Vagina (tissue), 2 donors: ENCODE measurements at places on chromosomes 3 and 15.

GRCh38 chr15:68402432-68403160, 29.4 kb downstream of the ITGA11 start:
- DNase-seq: peak; percentile 72

- DNase-seq: no peak
These were observed 77.4 kb upstream of the HERC1 start for GRCh38 chr15:63911160-63911559.

GRCh38 chr15:40595773-40596172, 1.7 kb downstream of the KNL1 start:
- no peak for DNase-seq

GRCh38 chr3:197297002-197297401, 1.4 kb downstream of the DLG1 start:
- no peak for DNase-seq

- no peak for DNase-seq
These were observed 62.7 kb upstream of the SLCO3A1 start for GRCh38 chr15:91790836-91791235.

DNA sequence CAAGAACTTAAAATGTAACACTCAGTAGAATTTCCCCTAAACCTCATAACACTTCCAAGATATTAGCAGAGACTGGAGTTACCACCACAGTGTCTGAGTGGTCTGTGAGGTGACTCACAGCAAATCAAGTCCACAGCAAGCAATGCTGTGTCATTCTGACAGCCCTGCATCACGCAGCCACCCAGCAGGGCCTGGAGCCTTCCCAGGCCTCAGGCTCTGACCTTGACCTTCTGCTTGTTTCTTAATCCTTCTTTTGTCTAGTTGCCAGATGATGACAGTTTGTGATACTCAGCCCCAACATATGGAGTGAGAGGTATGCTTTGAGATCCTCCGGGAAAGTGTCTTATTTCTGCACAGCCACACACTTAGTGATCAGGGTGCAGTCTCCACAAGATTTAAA, 82.5 kb downstream of the TOP2B start:
- peak; percentile 40 for DNase-seq

DNA sequence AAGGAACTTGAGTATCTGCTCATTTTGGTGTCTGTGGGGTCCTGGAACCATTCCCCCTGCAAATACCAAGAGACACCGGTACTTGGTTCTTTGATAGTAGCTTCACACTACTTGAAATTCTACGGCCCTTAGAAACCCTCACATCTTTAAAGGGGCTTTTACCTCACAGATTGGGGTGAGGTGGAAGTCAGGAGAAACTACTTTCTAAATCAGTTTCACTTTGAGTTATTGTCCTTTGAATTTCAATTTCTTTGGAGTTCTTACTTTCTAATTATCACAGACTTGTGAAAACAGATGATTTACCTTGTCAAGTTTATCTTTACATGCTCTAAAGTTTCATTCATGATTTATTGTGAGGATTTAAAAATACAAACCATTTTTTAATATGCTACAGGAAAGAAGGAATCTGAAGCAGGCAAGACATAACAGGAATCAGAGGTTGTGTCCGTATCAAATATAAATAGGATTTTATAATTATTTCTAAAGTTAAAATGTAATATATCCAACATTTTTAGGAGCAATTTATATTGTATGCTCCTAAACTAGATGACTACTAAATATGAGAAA, 98.9 kb downstream of the NEDD4 start:
- DNase-seq: no peak

DNA sequence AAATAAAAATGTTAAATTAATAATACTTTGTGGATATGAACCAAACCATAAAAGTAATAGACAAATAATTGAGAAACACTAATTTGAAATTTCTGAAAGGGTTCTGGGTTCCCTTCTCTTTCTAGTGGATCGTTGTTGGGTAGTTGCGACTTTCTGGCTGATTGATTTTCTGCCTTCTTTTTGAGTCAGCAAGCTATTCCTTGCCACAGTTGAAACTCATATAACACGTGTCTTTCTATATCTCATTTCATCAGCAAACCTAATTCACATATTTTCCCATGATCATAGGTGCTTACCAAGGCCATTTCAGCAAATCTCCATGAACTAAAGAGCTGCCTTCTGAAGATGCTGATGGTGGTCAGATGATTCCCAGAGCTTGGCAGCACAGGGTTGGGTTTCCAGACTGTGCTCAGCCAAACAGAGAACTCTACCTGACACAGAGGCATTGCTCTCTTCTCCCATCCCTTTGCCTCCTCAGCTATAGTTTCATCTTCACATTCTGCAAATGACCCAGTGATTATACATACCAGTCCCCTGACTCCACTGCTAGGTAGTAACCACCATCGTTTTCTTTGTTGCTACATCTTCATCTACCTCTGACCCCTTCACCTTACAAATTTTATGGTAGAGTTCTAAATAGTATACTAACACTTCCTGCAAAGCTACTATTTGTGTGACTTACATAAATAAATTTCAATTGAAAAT, 383.9 kb upstream of the DPH6 start:
- DNase-seq: no peak

DNA sequence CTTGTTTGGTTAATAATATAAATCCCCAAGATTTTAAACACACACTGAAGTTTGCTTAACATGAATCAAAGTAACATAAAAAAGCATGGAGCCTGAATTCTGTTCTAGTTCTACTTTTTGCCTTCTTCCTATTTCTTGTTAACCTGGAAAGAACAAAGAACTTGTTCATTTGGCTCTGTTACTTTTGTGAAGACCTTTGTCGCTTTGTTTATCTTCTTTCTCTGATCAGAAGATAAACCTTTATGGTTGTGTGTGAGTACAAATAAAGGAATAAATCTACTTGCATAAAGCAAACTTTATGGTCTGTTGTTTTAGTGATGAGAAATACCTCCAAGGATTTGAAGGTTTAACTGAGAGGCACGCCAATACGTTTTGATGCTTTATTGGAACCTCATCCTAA, 210.1 kb upstream of the SATB1 start:
- no peak for DNase-seq

DNA sequence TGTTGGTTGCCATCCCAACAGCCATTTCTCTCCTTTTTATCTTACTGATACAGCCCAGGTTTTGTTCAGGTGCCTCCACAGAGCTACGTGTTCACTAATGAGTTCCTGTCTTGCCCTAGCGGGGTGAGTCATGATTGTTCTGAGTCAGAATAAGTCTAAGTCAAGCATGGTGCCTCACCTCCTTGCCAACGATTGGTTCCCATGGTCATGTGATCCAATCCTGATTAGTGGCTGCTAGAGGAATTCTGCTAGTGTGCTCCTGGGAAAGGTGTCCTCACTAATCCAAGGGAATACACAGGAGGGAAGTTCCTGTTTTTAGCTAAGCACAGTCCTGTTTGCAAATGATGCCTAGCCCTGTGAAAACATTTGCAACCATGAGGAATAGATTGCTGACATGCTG, 99.8 kb downstream of the NSUN3 start:
- no peak for DNase-seq

DNA sequence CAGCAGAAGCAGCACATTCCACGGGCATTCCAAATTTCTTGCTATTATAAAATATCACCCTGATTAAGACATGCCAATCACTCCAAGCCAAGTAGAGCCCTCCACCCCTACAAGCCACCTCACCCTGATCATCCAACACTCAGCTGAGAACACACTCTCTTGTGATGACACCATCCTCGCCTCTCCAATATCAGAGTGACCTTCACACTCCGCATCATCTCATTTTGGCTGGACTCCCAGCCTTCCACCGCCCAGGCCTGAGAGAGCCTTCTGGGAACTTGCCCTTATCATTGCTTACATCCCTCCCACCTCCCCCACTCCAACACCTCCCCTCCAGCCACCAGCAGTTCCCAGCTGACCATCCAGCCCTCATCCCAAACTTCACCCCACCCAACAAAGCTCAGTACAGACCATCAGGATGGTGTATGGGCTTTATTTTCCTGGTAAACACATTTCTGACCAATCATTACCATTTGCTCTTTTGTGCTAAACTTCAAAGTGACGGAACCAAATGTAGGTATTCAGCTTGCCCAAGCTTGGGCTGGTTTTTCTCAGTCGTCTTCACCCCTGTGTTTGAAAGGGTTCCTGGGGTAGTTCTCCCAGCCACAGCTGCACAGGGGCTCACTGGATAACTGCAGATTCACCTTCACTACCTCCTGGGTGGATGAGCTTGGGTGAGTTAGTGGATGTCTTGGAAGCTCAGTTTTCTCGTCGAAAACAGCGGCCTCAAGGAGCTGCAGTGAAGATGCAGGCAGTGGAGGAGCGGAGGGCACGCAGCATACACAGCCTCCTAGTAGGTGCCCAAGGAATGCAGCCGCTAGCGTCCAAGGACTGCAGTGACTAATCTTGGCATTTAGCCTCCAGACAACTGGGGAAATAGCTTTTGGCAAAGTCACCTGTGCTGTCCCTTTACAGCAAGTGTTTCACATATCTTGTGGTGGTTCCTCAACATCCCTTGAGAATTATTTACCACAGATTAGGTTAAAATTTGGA, 115.1 kb downstream of the LIPC start:
- DNase-seq: peak; percentile 61

DNA sequence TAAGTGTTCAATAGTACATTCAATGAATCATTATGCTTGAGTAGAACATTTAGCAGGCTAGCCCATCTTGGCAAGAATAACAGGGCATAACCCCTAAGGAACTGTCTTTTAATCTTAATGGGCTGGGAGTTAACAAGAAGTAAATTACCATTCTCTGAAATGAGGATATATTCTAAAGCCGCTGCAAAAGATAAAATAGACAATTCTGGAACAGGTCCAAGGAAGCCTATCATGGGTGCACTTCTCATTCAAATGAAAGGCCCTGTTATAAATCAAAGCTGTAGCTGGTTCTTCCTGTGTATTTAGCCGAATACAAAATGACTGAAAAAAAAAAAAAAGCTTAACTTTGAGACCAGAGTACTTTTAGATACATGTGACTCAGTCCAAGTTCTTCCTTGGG, 15.6 kb downstream of the MTHFS start:
- DNase-seq: no peak

- DNase-seq: no peak
These were observed 3.4 kb upstream of the TRIM71 start for GRCh38 chr3:32814361-32814760.

- DNase-seq: no peak
These were observed 116.1 kb upstream of the P2RY1 start for GRCh38 chr3:152718810-152719209.

- no peak for DNase-seq
These were observed 59.3 kb upstream of the ADCY5 start for GRCh38 chr3:123508178-123508577.

GRCh38 chr3:40915346-40915865, 283.9 kb upstream of the CTNNB1 start:
- DNase-seq: no peak
